ENCODE measurements at places on chromosomes 1 and 21. TPM values are rescaled to one million over a fixed set of nuclear protein-coding genes. Genes with fewer than 3 reads are reported as not detected.

Gene GLIS1
- total RNA-seq = not detected

Gene SYTL1
- total RNA-seq = 38.6 TPM

Gene TNFRSF18
- total RNA-seq = 6.3 TPM

Gene BMP8A
- total RNA-seq = not detected

Gene SEC16B
- 0.10 TPM for total RNA-seq

Gene FAM3B
- not detected for total RNA-seq

Gene DIRAS3
- total RNA-seq = not detected

Gene LCE2C
- not detected for total RNA-seq

Gene GUCA2A
- total RNA-seq = not detected

Gene ZNF644
- total RNA-seq = 34.5 TPM

Gene TRIM17
- total RNA-seq = not detected

DNA sequence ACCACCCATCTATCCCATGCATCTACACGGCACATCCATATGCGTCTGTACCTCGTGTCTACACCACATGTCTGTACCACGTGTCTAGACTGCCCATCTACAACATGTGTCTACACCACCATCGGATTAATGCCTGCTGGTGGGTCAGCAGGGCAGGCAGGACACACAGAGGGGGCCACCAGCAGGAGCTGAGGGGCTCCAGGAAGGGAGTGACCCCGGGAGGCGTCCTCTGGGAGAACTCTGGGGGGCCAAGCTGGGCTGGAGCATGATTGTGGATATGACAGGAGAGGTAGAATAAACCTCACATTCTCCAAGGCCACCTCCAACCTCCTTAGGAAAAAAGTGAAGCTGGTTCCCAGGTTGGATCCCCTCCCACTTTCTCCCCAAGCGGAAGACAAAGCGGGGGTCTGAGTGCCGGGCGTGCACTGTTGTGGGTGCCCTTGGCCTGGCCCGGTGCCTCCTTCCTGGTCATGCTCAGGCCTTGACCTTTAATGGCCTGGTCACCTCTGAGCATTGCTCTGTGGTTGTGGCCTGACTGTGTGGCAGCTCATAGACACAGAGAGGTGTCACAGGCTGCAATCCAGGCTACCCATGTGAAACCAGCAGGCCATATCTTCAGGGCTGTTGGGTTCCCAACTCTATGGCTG, 881 bp upstream of the ACTRT2 start:
- DNase-seq = no peak

DNA sequence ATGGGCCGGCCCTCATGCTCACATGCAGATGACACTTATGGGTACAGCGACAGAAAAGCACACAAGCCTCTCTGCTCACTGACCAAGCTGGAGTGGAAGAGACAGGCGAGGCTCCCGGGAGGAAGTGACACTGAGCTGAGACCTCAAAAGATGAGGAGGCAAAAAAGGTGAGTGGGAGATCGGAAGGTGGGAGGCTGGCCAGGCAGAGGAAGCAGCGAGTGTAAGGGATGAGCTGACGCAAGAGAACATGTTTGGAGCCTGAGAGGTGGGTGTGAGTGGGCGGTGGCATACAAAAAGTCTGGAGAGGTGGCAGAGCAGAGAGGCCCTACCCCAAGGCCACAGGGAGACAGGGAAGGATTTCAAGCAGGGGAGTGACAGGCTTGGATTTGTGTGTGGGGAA, 18.2 kb upstream of the CDCP2 start:
- no peak for DNase-seq

DNA sequence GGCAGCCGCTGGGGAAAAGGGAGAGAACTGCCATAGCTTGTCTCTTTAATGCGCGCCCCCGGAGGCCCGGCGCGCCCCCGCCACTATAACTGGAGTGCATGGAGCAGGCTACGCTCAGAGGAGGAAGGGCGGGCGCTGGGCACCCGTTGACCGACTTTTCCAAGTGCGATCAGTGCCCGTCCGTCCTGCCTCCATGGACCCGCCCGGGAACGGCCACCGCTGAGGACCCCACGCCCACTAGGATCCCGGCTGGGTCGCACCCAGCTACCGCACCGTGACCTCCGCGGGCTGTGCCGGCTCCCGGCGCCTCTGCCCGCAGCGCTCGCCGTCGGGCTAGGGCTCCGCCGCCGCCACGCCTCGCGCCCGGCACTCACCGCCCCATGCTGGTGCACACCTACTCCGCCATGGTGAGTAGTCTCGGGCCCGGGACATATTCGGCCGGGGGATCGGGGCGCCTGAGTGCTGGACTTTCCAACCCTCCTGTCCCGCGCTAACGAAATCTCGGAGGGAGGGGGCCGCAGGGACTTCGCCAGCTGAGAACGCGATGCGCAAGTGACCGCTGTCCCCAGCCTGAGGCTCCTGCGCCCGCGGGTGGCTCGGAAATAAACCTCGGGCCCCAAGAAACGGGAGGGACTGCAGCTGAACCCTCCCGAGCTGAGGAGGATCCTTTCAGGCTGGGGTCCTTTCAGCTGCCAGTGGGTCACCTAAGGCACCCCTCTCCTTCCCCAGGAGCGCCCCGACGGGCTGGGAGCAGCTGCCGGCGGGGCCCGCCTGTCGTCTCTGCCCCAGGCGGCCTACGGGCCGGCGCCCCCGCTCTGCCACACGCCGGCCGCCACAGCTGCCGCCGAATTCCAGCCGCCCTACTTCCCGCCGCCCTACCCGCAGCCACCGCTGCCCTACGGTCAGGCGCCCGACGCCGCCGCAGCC, at the start of gene TFAP2E:
TSS of gene TFAP2E (plus strand) at position 117 of the 927 bp plus-strand sequence. CDS start at position 381, 264 bp downstream.
- no peak for DNase-seq

DNA sequence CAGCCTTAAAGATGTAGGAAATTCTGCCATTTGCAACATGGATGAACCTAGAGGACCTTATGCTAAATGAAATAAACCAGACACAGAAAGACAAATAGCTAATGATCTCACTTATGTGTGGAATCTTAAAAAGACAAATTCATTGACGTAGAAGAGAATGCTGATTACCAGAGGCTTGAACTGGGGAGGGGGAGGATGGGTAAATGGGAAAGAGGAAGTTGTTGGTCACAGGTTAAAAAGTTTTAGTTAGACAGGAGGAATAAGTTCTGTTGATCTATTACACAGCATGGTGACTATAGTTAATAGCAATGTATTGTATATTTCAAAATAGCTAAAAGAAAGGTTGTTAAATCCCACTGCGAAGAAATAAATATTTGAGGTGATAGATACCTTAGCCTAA, 62.8 kb downstream of the PKN2 start:
- DNase-seq = no peak

- DNase-seq = no peak
Measured at GRCh38 chr1:81340239-81340638, 460.5 kb upstream of the ADGRL2 start.

- no peak for DNase-seq
Measured at GRCh38 chr1:201436393-201436792, 14.9 kb upstream of the TNNI1 start.

GRCh38 chr1:68442822-68443556, 6.8 kb downstream of the RPE65 start:
- DNase-seq = no peak

GRCh38 chr1:154398141-154398540, 7.0 kb upstream of the IL6R start:
- DNase-seq = no peak

DNA sequence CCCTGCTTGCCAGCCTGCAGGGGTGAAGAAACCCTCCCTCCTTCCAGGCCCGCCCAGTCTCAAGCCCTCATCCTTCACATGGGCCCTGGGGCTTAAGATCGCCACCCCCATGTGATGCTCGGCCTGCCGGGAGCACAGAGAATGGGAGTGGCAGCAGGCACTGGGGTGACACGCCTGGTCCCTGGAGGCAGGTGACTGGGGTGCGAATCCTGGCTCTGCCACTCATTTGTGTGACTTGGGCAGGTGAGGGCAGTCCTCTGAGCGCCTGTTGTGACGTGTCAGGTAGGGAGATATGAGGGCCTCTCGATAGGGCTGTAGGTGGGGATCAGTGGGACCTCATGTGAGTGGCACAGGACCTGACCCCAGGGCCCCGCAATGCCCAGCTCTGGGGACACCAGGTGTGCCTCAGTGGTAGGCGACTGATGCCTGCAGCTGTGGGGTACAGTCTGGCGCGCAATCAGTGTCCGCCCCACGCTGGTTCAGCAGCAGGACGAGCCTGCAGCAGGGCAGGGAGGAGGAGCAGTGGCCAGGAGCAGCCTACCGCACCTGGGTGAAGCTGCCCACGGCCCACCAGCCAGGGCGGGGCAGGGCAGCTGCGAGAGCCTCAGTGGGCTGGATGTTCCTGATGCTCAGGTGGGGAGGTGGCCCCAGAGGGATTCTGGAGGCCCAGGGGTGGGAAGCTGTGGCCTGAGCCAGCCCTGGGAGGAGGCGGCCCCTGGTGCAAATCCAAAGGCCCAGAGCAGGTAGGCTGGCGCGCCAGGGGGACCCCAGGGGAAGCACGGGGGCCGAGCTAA, 6.2 kb downstream of the SH2D5 start:
- DNase-seq = no peak

GRCh38 chr1:3722846-3723245, 29.4 kb upstream of the CCDC27 start:
- no peak for DNase-seq

DNA sequence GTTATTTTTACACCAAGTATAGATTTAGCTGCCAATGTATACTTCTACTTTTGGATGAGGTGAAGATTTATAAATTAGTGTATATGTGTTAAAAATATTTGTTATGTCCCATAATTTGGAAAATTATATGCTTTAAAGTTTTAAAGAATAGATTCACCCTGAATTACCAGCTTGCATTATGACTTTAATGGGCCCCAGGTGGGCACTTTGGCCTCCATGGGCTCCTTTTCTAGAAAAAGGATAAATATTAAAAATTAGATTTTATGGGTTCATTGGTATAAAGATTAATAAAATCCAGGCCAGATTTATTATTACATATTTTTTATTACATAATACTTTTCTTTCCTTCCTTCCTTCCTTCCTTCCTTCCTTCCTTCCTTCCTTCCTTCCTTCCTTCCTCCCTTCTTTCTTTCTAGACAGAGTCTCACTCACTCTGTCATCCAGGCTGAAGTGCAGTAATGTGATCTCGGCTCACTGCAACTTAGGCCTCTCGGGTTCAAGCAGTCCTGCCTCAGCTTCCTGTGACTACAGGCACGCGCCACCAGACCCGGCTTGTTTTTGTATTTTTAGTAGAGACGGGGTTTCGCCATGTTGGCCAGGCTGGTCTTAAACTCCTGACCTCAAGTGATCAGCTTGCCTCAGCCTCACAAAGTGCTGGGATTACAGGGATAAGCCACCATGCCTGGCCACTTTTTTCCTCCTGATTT, 21.9 kb downstream of the KMO start:
- DNase-seq = no peak

DNA sequence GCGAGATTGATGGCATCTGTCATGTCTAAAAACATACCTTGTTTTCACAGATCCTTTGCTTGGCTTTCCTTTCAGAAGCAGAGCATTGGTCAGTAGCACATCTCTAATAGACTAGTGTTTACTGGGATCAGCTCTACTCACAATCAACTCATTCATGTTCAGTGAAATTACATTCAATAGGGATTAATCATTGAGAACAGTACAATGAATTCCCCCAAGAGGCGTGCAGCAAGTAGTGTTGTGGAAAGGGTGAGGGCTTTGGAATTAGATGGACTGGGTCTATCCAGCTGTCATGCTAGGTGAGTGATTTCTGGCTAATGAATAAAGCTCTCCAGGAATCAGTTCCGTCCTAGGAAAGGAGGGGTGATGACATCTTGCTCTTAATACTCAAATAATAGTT, 155.2 kb upstream of the COA6 start:
- DNase-seq = no peak

DNA sequence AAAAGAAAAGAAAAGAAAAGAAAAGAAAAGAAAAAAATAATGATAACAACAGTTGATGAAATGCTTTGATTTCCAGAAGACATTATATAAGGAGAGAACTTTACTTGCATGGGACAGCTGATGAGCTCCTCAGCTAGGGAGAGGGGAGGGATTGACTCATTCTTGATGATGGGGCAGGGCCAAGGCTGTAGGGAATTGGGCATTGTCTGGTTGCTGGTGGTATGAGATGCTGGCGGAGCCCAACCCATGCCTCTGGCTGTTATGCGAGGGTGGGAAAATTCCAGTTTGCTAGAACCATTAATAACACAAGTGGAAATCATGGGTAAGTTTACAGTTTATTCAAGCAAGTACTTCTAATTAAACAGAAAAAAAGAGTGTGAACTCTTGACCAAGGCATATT, 36.0 kb upstream of the KIF26B start:
- no peak for DNase-seq

- DNase-seq = no peak
Measured at GRCh38 chr1:165795894-165796293, 27.2 kb upstream of the TMCO1 start.

DNA sequence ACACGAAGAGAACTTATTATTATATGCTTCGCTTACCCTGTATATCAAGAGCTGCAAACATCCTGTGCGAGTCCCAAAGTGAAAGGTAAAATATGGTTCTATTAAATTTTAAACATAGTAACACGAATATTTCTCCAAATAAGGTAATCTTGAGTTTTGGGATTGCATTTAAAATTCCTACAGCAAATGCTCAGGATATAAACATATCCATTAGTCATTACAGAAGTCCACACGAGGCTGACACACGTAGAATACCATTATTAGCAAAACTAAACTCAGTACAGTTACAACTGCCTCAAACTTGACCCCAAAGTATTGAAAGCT, 282 bp upstream of the LYPLAL1 start:
- no peak for DNase-seq

- no peak for DNase-seq
Measured at GRCh38 chr1:163922743-163923201, 601.0 kb downstream of the NUF2 start.

DNA sequence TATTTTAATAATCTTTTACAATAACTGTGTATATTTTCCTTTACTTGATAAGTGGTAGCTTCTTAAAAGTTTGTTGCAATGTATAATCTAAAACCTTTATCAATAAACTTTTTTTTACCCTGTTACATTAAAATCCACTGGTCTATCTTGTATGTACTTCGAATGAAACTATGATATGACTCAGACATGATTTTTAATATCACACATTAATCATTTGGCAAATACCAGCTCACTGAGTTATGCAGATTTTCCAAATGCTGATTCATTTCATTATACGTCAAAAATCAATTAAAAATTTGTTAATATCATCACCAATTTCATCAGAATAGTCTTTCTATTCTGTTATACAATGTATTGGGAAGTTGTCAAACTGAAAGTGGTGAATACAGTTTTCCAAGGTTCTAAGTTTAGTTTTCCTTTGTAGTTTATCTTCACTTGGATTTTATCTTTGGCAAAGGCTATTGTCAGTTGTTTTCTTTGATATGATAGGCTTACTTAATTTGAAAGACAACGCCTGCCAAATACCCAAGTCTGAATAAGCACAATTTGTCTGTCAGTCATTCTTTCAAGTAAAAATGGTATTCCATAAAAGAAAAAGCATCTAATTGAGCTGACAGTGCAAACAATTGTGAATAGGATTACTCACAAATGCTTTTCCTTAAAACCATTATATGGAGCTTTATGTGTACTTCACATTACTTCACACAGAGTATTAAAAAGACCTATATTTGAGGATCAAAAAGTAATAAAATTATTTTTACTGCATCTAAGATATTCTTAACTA, 127.0 kb downstream of the NME7 start:
- no peak for DNase-seq

GRCh38 chr1:2212532-2213491, 15.3 kb upstream of the SKI start:
- DNase-seq = no peak
